ENCODE measurements at places on chromosomes 12 and 14.

DNA sequence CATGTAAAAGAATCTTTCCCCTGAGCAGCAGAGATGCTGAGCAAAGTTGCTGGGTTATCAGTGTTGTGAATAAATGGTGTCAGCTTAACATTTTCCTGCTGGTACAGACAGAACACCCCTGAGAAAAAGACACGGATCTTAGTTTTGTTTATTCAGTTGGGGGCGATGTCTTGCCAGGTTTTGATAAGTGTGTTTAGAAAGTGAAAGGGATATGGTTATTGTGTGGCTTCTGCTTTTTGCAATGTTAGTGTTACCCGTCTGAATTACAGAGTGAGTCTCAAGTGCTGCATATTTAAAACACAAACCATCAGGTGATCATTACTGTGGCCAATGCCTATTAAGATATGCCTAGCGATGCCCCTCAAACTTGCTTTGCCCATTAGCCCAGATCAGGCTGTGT lies 864.6 kb upstream of the SEL1L start:
- no peak for DNase-seq

- DNase-seq: no peak
These were observed 79.5 kb upstream of the MIS18BP1 start for GRCh38 chr14:45332360-45332988.

DNA sequence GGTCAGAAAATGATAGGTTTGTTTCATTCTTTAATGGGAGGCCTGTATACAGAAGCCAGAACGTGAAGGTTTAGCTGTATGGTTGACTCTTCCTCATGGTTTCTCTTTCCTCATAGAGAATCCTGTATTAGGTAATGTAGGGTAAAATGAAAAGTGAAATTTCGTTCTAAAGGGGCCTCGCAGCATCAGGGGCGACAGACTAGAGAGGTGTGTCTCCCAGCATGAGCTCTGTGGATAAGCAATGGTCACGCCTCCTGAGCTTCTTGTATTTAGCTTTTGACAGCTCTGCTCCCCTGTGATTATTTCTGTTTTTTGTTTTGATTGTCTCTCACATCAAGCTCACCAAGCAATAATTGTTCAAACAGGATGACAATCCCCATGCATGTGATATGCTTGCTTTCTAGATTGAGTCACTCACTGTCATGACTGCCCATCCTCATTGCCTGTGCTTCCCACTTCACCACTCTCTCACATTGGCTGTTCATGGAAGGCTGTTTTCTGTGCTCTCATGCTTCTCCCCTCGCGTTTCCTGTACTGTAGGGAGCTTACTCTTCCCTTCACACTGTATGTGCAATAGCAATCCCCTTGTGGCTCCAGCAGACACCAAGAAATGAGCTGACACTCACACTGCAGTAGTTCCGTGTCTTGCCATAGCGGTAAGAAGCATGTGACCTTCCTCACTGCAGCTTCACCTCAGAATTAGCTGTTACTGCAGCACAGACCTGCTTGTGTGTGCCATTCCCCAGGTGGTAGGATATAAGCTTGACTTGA lies 44.0 kb downstream of the RAD52 start:
- no peak for DNase-seq

DNA sequence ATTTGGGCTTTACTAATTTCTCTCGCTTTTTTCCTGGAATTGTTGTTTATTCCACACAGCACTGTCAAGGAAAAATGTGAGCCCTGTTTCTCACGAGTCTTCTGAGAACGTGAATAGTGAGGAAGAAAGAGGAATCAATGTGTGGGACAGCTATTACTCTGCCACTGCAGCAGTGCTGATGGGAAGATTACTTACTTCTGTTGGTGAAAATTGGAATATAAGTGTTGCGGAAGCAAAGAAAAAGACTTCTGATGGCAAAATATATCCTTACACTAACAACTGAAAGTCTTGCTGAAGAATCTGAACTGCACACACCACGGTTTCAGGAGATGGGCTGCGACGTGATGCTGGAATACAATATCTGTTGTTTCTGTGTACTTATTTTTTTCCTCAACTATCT lies 884.2 kb downstream of the AACS start:
- DNase-seq: no peak

- DNase-seq: no peak
These were observed 9.2 kb upstream of the PLEKHG3 start for GRCh38 chr14:64695071-64695470.

GRCh38 chr14:80653956-80654355 lies 287.6 kb downstream of the CEP128 start:
- DNase-seq: no peak
